NAMALWA (cell line): ENCODE measurements at places on chromosomes 1 and 21.

DNA sequence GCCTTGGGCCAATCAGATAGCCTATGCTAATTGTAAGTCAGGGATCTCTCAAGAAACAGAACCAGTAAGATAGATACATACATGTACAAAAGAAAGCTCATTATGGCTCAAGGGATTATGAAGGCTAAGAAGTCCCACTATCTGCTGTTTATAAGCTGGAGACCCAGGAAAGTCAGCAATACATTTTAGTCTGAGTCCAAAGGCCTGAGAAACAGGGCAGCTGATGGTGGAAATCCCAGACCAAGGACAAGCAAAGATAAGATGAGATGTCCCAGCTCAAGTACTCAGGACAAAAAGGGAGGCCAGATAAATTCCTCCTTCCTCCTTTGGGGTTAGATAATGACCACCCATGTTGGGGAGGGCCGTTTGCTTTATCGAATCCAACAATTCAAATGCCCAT is 269.9 kb downstream of the AJAP1 start:
- no peak for DNase-seq

- DNase-seq = peak; percentile 36
Measured at GRCh38 chr1:230067419-230067870, 407 bp downstream of the GALNT2 start.

GRCh38 chr21:41605178-41605933 is 97.4 kb upstream of the TMPRSS2 start:
- DNase-seq = no peak

GRCh38 chr21:16492356-16492755 is 762.6 kb downstream of the USP25 start:
- no peak for DNase-seq

GRCh38 chr1:22142315-22143064 is 407 bp downstream of the WNT4 start:
- no peak for DNase-seq

GRCh38 chr1:156338180-156338976 is at the start of the genes CCT3 and TSACC:
Gene CCT3, minus strand, starts transcription at chr1:156338292. Its CDS starts 108 bp downstream, at chr1:156338184.
Gene TSACC, plus strand, starts transcription at chr1:156338526. Its CDS starts 1,232 bp downstream, at chr1:156339758.
- peak; percentile 100 for DNase-seq

GRCh38 chr1:20223106-20223505 is 36.8 kb upstream of the PLA2G2C start:
- DNase-seq = no peak

DNA sequence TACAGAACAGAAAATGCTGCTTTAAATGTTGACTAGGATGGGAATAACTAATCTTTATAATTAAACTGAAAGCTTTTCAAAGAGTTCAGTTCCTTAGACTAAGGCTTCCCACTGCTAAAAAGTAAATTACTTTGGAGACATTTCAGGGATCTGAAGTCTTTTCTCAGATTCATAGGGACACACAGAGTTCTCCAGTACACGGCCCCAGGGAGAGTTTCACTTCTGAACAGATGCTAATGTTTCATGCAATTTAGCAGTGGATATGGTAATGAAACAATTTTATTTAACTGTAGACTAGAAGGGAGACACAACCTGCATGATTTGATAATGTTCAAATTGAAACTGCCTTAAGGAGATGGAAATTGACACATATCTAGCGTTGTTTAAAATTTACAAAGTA is 1282.6 kb downstream of the NCAM2 start:
- no peak for DNase-seq

GRCh38 chr1:89022167-89022959 is at the start of gene GBP3:
Gene GBP3, minus strand, starts transcription at chr1:89022866. Its CDS starts 2,145 bp downstream, at chr1:89020721.
- DNase-seq = peak; percentile 45
